ENCODE measurements at places on chromosomes 1 and 21.
A peak's percentile ranks its signal among the peaks of the same experiment; 100 is the strongest.

GRCh38 chr21:37684547-37684946 lies 231.7 kb downstream of the KCNJ6 start:
- no peak for DNase-seq

GRCh38 chr1:244820131-244820530 lies 15.3 kb upstream of the COX20 start:
- no peak for DNase-seq

- peak; percentile 43 for DNase-seq
These were observed 9.7 kb downstream of the GNG12 start for GRCh38 chr1:67823615-67824014.

DNA sequence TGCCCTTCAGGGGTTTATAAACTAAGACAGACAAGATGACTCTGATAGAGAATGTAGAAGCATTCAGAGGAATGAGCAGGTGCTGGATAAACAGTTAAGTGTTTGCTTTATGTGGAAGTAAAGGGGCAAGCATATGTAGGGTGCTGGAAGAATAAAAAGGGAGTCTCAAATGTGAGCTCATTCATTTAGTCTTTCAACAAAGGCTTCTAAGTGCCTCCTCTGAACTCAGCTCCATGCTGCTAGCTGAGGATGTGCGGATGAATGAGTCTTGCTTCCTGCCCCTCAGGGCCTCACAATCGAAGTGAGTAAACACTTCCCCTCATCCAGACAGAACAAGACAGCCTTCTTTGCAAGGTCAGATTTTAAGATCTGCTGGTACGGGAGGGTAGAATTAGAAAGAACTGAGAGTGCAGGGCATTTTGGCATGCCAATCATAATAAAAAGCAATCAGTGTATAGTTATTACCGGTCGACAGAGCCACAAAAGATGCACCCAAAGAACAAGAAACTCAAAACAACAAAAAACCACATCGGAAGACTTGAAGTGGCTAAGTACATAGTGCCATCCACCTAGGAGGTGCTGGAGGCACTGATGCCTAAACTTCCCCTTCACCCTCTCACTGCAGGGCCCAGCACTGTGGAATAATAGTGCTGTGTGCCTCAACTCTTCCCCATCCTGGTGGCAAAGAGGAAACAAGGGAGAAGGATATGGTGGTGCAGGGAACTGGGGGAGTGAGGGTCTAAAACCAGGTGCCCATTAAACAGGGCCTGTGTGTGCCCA lies 69.8 kb downstream of the TNR start:
- DNase-seq, result no peak

DNA sequence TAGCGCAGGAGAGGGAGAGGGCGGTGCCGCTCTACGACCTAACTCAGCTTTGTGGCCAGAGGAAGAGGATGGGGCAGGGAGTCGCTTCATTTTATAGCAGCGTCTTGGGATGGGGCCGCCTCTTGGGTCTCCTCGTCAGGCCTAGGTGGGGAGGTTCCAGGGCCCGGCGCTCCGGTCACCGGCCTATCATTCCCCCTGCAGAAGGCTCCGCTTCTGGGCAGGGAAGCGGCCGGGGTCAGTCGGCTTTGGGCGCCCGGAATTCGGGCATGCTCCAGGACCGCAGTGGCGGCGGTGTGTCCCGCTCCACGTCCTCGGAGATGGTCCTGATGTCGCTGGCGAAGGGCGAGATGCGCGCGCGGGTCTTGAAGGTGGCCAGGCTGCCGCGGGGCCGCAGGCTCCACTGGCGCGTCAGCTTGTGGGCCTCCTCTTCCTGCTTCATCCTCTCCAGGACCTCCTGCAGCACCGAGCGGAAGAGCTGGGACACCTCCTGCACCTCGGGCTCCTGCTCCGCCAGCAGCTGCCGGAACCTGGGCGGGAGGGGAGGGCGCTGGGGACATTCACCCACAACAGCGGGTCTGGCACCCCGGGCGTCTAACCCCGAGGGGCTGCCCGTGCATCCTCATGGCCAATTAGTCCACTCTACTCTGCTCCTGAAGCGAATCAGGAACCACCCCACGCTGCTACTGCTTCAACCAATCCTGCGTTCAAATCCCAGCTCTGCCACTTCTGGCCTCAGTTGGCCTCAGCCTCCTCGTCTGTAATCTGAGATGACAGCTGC lies 13.0 kb downstream of the RD3 start:
- DNase-seq, result no peak

All from fibroblast of mammary gland (primary cell).